Erythroblast (primary cell): ENCODE measurements at places on chromosomes 5 and 9.

- no peak for DNase-seq
These were observed 20.5 kb upstream of the FGFR4 start for GRCh38 chr5:177066224-177066623.

- peak; percentile 67 for DNase-seq
These were observed 79.3 kb downstream of the BRINP1 start for GRCh38 chr9:119289740-119290433.

GRCh38 chr5:3307982-3308621 is 287.5 kb upstream of the IRX1 start:
- no peak for DNase-seq

DNA sequence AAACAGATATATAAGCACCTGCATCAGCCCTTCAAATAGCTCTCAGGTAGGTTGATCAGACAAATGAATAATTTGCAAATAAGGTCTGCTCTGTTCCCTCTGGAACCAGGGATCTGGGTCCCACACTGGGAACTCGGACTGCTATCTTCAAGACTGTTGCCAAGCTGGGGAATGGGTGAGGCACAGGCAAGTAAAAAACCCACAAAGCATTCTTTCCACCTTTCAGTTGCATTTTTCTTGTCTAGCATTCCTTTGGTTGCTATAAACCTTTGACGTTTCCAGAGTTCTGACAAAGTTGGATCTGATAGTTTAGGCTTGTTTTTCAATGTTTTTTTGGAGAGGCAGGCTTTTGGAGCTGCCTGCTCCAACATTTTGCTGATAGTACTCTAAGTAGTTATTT is 20.1 kb downstream of the FBXL17 start:
- DNase-seq, result no peak

DNA sequence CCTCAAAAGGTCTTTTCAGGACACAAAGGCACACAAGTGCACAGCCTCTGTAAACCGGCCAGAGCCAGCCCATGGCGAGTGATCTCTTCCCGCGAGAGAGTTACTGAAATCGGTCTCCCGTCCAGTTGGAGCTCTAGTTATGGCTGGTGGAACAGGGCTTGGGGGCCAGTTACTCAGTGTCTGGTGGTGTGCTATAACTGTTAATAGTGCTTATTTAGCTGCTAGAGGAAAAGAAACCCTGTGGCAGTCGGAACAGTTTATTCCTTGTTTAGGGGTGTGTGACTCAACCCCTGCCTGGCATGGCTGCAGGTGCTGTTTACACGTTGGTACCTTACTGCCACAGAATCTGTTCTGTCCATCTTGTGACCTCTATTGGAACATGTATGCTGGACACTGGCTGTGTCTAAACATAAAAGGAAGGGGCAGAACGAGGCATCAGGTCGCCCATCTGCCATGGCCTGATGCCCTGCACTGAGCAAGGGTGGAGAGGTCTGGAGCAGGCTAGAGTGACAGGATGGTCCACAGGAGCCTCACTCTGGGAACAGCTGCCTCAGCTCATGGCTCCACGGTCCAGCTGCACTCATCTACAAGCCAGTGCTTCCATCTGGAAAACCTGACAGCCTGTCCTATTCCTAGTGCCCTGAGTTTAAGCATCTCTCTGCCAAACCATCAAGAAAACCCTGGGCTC is 49.6 kb upstream of the SIMC1 start:
- DNase-seq, result no peak

- DNase-seq, result peak; percentile 4
These were observed 109.2 kb downstream of the OSTF1 start for GRCh38 chr9:75197561-75197960.

- DNase-seq, result no peak
These were observed 44.2 kb downstream of the KIAA1958 start for GRCh38 chr9:112530751-112531205.

- no peak for DNase-seq
These were observed 313 bp downstream of the LCN12 start for GRCh38 chr9:136952321-136952850.

- DNase-seq, result peak; percentile 39
These were observed 78.8 kb upstream of the GPBP1 start for GRCh38 chr5:57094753-57095683.

DNA sequence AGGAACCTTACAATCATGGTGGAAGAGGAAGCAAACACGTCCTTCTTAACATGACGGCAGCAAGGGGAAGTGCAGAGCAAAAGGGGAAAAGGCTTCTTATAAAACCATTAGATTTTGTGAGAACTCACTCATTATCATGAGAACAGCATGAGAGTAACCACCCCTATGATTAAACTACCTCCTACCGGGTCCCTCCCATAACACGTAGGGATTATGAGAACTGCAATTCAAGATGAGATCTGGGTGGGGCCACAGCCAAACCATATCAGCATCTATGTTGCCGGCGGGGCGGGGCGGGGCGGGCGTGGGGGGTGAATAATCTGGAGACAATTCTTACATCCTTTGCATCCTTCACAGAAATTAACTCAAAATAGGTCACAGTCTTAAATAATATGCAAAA is 58.8 kb upstream of the GFPT2 start:
- peak; percentile 15 for DNase-seq

GRCh38 chr9:33291031-33291397 is 698 bp downstream of the NFX1 start:
- DNase-seq, result no peak

DNA sequence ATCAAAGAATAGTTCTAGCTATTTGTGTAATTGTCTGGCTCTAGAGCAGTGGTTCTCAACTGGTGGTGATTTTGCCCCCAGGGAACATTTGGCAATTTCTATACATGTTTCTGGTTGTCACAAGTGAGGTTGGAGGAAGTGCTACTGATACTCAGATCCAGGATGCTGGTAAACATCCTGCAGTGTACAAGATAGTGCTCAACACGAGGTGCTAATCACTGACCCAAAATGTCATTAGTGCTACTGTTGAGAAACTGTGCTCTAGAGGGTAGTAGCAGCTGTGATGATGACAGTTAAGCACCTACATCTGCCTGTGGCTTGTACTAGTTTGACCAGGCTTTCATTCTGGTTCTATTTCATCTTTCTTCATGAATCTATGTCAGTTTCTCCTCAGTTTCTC is 22.1 kb downstream of the LRRC19 start:
- no peak for DNase-seq

DNA sequence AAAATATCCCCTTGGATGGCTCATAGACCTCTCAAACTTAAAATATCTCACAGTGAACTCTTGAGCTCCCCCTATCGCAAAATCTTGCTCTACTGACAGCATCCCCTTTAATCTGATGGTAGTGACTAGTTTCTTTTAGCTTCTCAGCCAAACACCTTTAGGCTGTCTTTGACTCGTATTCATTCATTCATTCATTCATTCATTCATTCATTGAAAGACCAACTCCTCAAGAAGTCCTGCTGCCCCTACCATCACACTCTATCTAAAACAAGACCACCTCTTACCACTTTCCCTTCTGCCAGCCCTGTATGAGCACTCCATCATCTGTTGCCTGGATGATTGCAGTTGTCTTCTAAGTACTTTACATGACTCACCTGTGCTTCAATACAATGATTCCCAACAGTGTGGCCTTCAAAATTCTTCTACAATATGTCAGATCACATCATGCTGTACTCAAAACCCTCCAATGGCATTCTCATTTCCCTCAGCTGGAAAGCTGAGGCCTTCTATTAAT is 46.8 kb downstream of the ITGA2 start:
- no peak for DNase-seq

- DNase-seq, result no peak
These were observed 365.0 kb downstream of the DMRT2 start for GRCh38 chr9:1415146-1415545.
